Stimulated activated CD4-positive, alpha-beta T cell treated with anti-CD3 and anti-CD28 coated beads, Interleukin-15, amount 100 ng/mL, for 24 hours (primary cell): ENCODE measurements at places on chromosomes 11 and 22.
A peak's percentile ranks its signal among the peaks of the same experiment; 100 is the strongest.

- no peak for DNase-seq
These were observed 50.2 kb downstream of the IGF2 start for GRCh38 chr11:2088746-2089535.

GRCh38 chr22:32583921-32584335, 109.3 kb downstream of the FBXO7 start:
- no peak for DNase-seq

- no peak for DNase-seq
These were observed 15.8 kb downstream of the DGKZ start for GRCh38 chr11:46363031-46363407.

GRCh38 chr11:95451261-95451660, 220.3 kb upstream of the SESN3 start:
- DNase-seq = no peak

DNA sequence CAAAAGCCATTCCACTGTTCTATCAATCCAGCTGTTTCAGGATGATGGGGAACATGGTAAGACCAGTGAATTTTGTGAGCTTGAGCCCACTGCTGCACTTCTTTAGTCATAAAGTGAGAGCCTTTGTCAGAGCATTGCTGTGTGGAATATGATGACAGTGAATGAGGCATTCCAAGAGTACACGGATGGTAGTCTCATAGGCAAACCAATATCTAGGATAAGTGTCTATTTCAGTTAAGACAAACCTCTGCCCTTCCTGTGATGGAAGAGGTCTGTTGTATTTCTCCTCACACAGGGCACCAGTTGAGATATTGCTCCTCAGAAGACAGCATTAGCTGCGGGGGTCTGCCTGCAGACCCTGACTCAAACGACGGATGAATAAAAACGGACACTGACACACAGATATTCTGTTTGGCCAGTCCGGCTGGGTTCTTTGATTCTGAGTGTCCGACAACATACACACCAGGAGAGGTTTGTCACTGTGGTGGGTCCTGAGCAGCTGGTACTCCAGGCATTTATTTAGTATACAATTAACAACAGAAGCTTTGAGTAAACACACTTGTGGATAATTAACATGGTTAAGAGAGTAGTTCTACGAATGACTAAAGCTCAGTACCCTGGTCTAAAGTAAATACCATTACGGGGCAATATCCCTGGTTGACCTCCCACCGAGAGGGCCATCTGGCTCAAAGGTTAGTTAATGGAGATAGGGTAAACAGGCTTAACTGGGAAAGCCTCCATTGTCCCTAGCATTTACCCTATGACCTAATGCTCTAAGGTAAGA, 121.7 kb downstream of the ZNF280B start:
- no peak for DNase-seq

DNA sequence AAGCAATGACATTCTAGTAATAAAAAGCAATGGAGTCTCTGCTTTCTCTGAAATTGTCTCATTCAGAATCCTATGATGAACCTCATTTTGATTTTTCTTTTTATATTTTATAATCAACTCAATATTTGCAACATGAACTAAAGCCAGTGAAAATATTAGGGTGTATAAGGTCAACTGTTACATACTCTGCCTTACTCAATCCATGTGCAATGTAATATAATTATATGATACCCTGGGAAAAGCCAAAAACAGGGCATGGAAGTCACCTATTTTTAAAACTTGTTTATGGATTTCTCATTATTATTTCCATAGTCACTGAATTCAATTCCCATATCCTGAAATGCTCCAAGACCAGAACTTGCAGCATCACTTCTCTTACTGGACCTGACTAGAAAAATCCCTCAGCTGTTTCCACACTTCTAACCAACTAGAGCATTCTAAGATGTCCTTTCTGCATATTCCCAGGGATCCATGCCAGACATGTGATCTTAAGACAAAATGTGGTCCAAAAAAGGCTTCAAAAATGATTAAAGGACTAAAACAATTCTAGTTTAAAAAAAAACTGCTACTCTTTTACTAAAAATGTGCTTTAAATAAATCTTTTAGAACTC, 97.3 kb downstream of the GUCY1A2 start:
- DNase-seq = no peak

GRCh38 chr11:82775736-82776346, 42.2 kb upstream of the FAM181B start:
- peak; percentile 43 for DNase-seq

DNA sequence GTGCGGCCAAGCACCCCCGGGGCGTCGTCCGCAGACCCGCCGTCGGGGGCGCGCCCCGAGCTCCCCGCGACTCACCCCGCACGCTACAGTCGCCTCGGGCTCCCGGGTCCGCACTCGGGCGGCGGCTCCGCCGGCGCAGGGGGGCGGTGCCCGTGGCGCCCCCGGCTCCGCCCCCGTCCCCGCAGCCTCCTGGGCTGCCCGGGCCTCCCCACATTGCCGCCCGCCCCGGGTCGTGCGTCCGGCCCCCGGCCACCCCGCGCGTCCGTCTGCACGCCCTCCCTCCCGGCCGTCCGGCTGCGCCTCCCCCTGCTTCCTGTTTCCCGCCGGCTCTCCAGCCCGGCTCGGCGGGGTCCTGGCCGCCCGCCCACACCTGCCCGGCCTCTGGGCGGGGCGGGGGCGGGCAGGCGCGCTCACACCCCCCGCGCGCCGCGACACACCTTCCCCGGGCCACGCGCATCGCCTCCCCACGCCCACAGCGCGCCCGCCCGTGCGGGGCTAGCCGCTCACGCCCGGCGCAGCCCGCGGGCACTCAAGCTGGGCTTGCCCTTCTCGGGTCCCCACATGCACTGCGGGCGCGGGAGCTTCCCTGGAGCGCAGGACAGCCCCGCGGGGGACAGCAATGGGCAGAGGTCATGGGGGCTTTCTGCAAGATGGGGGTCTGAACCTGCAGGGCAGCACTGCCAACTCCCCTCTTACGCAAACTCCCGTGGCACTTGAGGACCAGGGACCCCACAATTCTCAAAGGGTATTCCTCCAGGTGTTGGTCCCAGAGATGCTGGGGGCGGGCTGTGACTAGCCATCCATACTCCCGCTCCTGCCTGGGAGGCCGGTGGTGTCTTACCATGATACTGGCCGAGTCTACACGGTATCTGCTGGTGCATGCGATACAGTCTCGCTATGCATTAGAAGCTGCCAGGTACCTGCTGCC, at the start of gene CARD10:
Gene CARD10 (minus strand): TSS at position 148 of the 928 bp plus-strand sequence. CDS start 215 bp downstream, outside the sequence.
- peak; percentile 17 for DNase-seq

DNA sequence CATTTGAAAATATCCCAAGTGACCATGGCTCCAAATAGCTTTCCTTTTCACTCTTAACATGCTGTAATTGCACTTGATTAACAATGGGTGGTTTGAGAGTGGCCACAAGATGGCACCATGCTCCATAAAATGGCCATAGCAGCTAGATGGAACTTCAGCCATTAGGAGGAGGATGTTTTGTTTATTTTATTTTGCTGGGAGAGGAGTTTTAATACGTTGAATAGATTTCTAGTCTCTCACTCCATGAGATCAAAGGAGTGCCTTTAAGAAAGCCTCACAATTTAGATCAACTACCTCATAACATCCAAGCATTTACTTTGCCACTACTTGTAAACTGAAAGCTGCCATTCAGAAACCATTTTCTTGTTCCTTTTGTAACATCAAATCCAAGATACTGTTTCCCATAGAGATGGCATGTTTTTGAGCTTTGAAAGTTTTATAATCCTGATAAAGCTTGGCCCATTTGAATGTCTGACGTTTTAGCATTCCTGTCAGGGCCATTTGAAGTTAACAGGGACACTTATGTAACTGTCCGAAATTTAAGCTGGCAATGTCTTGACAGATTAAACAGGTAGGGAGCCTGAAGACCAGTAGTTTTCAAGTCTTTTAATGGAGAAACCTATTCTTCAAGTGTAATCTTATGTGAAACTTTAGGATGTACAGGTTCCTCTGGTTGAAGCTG, 4.7 kb downstream of the FEN1 start:
- peak; percentile 65 for DNase-seq

DNA sequence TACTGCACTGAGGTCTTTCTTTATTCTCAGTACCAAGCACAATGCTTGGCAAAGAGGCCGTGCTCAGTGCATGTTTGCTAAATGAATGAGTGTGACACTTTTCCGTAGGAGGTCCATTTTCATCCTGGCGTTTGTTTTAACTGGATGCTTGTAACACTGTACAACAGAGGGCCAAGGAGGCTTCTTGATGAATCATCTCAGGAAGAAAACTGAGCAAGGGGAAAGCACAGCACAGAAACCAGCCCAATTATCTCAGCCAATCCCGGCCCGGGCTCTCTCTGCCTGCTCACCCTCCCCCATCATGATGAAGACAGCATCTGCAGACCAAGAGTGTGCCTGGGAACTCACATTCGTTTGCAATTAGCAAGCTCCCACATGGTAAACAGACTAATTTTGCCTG, 570.3 kb downstream of the OPCML start:
- DNase-seq = no peak

DNA sequence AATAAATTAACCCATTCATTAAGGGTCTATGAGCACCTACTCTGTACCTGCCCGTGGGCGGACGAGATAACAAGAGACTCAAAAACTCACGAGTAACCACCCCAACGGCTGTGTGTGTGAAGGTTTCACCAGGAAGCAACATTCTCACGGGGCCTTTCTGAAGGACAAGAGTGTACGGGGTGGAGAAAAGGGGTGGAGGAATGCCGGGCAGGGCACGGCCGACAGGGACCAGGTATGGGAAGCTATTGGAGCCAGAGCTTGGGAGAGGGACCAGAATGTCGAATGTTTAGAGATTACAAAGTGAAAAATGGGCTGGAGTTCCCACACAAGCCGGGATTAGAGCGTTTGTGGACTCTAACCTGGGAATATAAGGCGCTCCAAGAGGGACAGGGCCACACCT, 1.6 kb downstream of the KMT5B start:
- no peak for DNase-seq
